ENCODE measurements at places on chromosomes 1 and 21.

DNA sequence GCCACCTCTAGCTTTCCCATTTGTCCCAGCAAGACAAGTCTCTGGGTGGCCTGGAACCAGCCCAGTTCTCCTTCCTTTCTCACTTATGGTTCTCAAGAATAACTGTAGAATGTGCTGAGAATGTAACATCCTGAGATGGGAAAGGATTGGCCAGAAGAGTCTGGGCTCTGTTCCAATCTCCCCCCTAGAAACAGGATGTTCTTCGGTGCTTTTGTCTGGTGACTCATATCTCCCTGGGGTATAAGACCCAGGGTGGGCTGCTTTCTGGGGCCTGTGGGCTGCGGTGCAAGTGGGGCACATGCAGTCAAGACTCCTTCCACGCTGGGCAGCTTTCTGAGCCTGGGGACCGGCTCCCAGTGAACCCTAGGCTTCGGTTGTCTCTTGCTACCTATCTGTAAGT is 251.2 kb upstream of the POU3F1 start:
- DNase-seq, result no peak

- no peak for DNase-seq
Measured at GRCh38 chr1:152630596-152630995, 7.7 kb upstream of the LCE3A start.

- DNase-seq, result no peak
Measured at GRCh38 chr1:54413295-54413694, 7.1 kb upstream of the SSBP3 start.

DNA sequence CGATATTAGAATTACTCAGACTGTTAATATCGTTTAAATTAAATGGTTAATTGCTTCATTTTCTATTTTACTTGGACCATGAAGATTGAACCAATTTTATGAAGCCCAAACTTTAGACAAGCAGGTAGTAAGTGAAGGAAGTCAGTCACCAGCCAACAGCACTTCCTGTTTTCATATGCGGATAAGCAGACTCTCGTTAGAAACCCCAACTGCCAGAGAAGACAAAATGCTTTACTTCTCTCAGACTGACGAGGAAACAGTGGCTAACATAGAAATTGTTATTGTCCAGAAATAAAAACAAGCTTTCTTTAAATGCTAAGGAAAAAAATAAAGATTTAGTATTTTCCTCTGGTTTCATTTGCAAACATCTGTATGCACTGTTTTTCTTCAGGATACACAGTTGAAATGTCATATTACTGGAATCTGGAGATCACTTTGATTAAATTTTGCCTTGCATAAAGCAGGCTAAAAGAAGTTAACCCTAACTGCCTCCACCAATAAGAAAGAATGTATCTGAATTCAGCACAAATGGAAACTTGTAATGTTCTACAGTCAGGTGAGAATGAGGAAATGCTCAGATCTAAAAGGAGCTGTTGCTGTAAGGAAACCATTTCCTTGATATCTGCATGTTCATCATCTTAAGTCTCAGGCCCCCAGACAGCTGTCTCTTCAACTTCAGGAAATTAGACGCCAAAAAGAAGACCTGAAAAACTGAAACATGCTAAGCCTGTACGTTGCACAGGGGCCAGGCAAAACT is 129.8 kb upstream of the SAMSN1 start:
- peak; percentile 48 for DNase-seq

DNA sequence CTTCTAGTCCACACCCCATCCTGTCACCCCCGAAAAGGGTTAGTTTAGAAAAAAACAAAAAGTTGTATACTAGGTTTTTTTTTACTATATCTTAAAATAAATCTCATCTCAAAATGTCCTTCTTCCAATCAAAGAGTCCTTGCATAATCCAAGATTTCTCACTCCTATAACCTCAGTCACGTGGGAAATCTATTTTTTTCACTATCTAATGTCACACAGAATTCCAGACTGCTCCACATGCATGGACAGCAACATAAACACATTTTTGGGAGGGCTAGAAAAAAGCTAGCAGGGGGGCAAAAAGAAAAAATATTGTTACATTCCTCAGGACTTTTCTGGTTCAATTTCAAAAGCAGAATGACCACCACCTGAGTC is 39.3 kb downstream of the TGFBR3 start:
- no peak for DNase-seq

DNA sequence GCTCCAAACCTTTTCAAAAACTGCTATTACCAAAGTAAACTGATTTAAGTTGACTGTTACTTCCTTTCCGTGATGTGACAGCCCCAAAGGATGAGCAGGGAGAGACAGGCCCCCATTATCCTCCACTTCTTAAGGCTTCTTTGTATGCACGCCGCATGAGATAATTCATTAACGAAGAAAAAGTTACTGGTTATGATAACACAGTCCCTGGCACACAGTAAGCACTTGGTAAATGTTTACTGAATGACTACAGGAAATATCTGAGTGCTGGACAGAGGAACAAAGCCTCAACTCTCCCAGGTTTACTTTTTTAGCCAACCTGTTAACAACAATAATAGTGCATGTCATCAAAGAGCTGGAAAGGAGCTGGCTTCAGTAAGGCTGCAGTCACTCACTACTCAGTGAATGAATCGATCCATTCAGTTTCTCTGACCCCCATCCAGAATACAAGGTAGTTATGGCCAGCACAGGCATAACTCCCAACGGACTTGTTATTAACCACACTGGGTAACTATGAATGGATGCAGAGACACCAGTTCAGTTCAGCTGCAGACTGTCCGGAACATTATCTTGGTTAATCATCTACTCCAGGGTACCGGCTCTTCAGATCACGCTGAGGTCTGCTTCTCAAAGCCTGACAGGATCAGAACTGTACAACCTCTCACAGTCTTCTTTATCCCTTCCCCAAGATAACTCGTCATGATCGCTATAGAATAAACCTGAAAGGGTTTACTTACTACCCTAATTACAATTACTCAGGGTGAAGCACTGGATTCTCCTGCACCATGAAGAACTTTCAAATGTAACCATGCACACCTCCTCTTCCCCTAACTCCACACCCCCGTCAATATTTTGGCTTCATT is 58.3 kb downstream of the TGFBR3 start:
- DNase-seq, result no peak

DNA sequence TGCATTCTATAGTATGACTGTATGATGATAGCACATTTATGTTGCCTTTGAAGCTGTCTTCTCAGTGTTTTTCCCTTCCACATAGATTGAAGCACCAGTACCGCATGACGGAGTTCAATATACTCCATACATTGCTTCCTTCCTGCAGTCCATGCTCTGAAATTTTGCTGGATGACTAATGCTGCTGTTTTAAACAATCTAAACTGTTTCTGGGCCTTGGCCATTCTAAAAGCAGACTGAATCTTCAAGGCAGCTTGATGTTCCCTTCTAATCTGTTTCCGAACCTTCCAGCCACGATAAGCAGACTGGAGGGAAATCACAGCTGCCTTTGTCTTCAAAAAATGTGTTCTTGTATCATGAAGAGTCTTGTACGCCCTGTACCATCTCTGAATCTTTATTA is 36.2 kb upstream of the F13B start:
- no peak for DNase-seq

DNA sequence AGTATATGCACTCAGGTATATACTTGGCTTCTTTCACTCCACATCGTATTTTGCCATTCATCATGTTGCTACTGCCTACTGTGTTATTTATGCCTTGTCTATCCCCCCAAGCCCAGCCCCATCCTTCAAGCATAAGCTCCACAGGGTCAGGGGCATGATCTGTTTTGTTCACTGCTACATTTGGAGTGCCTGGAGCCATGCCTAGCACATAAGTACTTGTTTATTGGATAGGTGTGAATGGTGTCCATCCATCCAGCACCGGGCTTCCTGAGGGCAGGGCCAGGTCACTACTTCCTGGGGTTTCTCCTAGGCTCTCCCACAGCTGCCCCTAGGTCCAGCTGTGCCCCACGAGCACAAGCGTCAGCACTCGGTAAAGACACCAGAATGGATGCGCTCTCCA is 289.0 kb upstream of the VAMP3 start:
- DNase-seq, result no peak

DNA sequence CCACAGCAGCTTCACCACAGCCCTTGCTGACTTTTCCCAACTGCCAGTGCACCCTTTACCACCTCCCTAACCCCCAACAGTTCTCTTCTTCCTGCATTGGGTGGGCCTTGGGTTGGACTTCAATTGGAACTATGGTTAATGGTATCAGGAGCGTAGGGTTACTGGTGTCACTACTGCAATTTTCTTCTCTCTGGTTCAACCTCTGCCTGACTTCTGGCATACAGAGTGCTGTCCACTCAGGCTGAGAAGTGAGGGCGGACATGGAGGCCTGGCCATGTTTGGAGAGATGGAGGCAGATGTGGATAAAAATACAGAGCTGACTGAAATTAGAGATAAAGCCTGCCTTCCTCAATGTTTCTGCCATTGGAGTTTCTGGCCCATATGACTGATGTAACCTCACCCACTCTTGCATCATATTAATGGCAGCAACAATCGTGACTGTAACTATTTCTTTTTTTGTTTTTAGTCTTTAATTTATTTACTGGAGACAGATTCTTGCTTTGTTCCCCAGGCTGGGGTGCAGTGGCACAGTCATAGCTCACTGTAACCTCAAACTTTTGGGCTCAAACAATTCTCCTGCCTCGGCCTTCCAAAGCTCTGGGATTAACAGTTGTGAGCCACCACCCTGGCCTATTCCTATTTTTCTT is 87.8 kb downstream of the NAV1 start:
- no peak for DNase-seq

DNA sequence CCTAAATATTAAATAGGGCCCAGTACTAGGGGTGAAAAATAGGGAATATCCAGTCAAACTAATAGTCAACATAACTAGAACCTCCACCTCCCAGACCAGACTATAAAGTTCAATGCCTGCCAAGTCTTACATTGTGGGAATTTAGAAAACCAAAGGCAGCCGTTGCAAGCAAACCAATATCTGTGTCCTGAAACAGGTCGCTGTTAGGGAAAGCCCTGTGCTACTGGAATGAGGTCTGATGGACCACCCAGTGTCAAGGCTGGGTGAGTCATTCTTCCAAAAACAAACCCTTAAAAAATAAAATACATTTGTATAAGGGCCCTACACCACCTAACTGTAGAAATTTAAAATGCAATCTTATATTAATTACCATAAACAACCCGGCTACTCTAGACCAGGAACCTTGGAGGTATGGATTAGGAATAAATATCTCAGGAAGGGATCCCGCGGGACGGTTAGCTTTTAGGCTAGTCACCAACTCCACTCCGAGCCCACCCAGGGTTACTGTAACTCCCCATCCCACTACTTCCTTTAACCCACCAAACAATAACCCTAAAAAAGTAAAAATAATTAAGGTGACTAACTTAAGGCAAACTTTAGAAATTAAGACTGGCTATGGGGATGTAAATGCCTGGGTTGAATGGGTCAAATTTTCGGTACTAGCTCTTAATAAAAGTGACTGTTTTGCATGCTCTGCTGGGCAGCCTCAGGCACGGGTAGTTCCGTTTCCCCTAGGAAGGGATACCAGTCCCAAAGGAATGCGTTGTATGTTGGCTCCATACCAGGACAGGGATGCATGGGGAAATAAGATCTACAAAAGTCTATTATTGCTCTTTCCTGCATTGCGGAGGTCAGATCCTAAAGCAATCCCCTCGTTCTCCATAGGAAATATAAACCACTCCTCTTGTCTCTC is 65.4 kb upstream of the TLR5 start:
- no peak for DNase-seq

- no peak for DNase-seq
Measured at GRCh38 chr21:45578811-45579381, 36.7 kb upstream of the SLC19A1 start.

DNA sequence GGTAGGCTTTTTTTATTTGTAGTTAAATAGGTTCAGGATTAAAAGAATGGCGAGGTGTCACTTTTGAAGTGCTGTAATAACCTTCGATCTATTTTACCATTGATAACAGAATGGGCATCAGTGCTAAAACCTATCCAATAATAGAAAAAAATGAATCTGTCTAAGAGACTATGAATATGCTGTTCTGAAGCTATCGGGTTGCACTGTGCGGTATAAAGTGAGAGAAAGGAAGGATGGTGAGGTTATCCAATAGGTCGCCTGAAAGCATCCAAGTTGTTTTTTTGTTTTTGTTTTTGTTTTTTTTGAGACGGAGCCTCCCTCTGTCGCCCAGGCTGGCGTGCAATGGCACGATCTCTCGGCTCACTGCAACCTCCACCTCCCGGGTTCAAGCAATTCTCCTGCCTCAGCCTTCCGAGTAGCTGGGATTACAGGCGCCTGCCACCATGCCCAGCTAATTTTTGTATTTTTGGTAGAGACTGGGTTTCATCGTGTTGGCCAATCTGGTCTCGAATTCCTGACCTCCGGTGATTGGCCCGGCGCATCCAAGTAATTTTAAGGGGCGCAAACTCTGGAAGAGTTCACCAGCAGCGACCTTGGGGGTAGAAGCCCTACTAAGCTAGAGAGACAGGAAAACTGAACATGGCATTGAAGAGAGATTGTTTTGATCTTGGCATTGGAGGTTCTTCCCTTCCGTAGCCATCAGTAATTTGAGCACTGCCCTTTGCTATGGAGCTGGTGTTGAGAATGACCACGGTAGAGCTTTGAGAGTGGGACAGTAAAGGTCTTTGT is 8.7 kb upstream of the MDM4 start:
- peak; percentile 85 for DNase-seq

- peak; percentile 69 for DNase-seq
Measured at GRCh38 chr1:157580179-157580827, 17.6 kb downstream of the FCRL4 start.

DNA sequence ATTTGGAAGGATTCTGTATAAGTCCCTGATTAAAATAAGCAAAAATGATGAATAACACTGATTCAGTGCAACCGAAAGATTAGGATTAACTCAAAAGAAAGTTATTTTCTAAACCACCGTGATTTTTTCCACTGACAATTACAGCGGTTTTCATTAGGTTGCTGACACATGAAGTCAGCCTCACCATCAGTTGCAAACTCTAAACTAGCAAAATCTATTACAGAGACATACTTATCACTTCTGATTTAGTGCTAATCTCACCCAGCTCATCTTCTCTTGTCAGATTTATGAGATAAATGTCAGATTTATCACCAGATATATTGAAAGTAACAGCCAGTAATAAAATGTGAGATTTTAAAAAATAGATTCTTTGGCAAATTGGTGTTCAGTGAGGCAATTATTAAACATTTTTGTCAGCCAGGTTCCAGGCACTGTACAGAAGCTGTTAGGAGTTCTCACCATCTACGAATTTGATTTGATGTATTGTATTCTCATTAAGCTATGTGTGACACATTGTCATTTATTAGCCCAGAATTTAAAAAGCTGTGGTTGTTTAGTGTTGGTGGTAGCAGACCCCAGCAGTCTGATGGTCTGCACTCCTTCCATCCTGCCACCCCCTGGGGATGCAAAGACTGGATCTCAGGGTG is 37.3 kb upstream of the LGALS8 start:
- no peak for DNase-seq

- DNase-seq, result no peak
Measured at GRCh38 chr1:164188497-164188896, 370.5 kb upstream of the PBX1 start.

Measured in hematopoietic multipotent progenitor cell treated with erythropoietin and hydrocortisone succinate and interleukin-3 and kit ligand, for 8 days (in vitro differentiated cells).